ENCODE measurements at places on chromosomes 5 and 9.

GRCh38 chr5:4099386-4099785, 503.8 kb downstream of the IRX1 start:
- no peak for DNase-seq

DNA sequence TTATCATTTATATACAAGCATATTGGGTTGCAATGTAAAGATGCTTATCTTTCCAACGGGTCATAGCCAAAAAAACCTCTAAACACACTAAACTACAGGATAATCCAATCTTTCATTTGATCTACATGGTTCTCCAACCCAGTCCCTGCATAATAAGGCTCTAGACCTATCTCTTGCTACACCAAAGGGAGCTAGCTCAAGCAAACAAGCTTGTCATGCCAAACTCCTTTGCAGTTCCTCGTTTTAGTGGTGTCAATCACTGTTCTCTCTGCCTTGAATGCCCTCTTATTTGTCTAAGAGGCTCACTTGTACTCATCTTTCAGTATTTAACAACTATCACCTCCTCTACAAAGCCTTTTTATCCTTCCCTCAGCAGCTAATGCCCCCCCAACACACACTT, 5.6 kb downstream of the HOMER1 start:
- no peak for DNase-seq

DNA sequence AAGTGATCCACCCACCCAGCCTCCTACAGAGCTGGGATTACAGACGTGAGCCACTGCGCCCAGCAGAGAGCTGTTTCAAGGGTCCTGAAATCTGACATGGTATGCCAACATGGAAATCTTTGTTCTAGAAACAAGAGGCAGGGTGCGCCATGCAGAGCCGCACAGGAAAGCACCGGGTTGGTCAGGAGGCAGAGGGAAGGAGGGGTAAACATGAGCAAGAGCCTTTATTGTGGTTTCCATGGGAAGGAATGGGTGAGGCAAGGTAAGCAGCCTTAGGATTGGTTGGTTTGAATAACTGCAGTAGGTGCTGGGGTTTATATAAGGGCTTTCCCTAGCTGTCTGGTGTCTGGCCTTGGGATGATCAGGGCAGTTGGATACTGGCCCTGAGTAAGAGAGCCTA, 5.5 kb upstream of the EXOSC2 start:
- no peak for DNase-seq

GRCh38 chr5:1343315-1343751, 1.6 kb downstream of the CLPTM1L start:
- no peak for DNase-seq

DNA sequence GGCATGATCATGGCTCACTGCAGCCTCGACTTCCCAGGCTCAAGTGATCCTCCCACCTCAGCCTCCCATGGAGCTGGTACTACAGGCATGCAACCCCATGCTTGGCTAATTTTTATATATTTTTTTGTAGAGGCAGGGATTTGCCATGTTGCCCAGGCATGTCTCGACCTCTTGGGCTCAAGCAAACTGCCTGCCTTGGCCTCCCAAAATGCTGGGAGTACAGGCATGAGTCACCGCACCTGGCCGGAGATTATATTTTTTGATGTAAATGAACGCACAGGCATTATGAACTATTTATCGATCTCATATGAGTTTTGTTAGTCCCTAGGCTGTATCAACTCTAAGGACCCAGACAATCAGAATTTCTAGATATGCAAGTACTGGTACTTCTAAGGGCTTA, 25.5 kb upstream of the CEP120 start:
- no peak for DNase-seq

DNA sequence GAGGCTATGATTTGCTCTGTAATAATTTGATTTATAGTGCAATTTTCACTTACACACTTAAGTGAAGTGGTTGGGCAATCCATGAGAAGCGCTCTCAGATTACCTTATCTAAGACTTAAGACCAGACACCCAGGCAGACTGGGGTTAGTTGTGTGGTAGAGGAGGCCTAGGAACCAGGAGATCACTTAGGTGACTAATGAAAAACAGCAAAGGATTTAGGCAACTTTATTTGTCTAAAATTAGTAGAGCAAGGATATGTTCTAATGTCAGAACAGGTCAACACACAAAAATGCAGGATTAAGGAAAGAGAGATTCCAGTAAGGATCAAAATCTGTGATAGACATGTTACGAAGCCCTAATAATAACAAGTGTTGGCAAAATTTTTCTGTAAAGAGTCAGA, 913.8 kb downstream of the TLE1 start:
- no peak for DNase-seq

- DNase-seq = no peak
Observed at GRCh38 chr9:130284249-130284625, 18.7 kb downstream of the HMCN2 start.

DNA sequence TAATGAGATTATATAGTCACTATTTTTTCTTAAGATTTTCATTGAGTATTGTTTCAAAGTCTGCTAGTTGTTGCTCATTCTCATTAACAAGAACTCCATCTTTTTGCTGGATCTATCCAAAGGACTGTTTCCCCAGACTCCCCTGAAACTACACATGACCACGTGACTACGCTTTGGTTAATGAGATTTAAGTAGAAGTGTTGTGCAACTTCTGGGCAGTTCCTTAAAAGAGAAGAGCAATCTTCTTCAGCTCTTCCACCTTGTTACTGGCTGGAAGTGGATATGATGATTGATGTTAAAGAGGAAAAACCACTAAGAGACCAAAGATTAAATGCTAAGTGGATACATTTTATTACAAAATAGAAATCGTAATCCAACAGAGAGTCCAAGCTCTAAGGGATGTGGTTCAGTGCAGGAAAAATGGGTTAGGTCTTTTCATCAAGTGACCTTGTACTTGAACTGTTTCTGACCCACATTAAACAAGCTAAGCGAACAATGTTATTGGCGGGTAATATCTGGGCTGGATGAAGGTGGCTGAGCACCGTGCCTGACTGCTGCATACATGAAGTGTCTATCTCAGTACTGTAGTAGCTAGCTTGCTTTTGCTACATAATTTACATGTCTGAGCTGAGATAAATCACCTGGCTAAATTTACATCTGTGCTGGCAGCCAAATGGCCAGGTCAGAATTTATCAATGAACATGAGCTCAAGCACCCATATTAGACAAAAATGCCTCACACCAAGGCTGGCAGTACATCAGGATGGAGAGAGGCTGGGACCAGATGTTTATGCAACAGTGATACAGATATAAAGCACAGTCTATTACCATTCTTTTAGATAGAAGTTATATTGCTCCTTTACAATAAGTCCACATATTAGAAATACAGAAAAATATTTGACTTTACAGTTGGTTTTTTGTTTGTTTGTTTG, 7.5 kb upstream of the CTNNAL1 start:
- DNase-seq = no peak

DNA sequence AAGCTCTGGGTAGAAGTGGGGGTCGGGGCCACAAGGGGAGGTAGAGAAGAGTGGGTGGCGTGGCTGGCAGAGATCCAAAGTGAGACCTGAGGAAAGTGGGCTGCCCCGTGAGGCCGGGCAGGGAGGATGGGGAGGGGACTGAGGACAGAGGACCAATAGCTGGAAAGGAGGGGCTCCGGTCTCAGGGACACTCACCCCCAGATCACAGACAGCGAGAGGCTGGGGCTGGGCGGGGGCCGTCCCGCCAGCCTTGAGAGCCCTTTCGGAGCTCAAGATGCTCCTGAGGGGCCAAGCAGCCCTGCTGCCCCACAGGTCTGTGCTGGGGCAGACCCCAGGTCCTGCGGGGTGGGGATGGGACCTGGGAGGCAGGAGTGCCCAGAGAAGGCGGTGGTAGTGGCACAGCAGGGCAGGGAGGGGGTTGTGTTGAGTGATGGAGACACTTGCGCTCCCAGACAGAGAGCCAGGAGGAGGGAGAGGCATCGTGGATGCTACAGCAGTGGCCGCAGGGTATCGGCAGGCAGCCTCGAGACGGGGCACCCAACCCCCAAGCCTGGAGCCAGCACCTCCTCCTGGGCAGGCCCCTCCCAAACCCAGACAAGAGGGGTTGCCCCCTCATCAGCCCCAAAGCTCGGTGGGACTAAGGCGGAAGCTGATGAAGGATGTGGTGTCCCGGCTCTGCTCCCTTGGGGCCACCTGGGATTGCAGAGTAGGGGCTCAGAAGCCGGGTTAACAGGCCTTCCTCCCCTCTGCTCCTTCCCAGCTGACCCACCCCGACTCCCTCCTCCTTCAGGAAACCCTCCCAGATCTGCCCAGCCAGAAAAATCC, 3.4 kb downstream of the SARDH start:
- DNase-seq = no peak

GRCh38 chr9:27829621-27830020, 256.3 kb upstream of the C9orf72 start:
- no peak for DNase-seq

- DNase-seq = no peak
Observed at GRCh38 chr5:157390133-157390532, 69.9 kb upstream of the NIPAL4 start.

GRCh38 chr9:88590558-88591146, 55.7 kb downstream of the NXNL2 start:
- no peak for DNase-seq

GRCh38 chr5:170278611-170279458, 18.7 kb downstream of the LCP2 start:
- no peak for DNase-seq

- DNase-seq = no peak
Observed at GRCh38 chr5:33807771-33808170, 84.0 kb downstream of the ADAMTS12 start.

DNA sequence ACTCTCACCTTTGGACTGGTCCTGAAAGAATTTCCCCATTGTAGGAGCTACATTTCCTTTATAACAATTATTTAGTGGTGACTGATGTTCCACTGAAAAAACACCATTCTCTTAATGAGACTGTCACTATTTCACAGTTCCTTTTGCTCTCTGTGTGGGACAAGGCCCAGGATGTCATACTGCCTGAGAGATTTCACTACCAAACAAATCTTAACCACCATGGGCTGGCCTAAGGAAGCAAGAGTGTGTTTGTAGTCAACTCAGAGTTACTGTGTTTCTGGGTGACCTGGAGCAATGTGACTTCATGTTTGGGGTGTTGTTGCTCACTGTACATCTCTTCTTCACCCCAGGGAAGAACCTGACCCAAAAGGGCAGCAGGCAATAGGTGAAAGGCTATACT, 50.1 kb upstream of the ZNF608 start:
- DNase-seq = no peak

DNA sequence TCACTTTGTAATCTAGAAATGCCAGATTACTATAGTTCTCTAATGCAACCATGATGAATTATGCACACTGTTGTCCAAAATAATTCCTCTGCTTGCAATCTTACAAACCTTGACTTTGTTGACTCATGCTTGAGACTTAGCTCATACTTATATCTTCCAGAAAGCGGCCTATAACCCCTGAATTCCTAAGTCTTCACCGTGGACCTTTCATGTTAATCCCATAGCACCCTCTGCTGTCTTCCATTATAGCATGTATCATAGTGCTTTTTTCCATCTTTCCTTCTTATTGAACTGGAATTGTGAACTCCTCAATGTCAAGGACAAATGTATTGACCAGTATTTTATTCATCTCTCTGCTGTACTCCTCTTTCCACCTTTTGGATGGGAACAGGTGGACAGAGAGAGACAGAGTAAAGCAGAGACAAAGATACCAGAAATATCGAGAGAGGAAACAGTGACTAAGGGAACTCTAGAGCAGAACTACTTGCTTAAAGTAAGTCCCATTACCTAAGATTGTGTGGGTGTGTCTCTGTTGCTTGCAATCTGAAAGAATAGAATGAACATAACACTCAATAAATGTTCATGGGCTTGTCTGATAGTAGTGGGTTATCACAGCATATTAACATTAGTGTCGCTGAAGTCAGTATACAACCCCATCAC, 110.0 kb downstream of the LURAP1L start:
- no peak for DNase-seq

- no peak for DNase-seq
Observed at GRCh38 chr9:99353408-99353807, 131.3 kb downstream of the SEC61B start.

DNA sequence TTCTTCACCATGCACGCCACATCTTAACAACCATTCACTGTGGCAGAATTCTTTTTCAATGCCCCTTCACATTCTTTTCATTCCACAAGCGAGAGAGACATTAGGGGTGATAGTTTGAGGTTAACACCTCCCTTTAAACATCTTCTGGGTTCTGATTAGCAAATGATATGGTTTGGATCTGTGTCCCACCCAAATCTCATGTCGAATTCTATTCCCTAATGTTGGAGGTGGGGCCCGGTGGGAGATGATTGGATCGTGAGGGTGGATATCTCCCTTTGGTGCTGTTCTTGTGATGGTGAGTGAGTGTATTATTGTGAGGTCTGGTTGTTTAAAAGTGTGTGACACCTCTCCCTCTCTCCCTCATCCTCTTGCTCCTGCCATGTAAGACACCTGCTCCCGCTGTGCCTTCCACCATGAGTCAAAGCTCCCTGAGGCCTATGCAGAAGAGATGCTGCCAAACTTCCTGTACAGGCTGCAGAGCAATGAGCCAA, 46.1 kb upstream of the RAI14 start:
- DNase-seq = no peak

GRCh38 chr5:172871536-172871935, 37.5 kb downstream of the ERGIC1 start:
- no peak for DNase-seq

DNA sequence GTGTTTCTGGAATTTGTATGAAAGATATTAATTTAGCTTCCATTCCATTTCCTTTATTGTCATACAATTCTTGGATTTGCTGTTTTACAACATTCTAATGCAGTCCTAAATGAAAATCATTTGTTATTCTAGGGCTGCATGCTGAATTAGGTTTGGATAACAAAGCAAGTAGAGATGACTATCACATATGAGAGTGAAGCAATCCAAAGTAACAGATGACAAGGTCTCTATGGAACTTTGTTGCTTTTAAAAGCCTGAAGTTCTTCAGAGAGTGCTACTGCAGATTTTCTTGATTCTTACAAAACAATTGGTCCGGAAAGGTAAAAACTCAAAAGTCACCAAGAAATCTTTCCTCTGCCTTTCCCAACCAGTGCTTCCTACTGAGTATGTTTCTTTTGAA, 56.9 kb upstream of the VCAN start:
- no peak for DNase-seq

- DNase-seq = no peak
Observed at GRCh38 chr9:32427111-32427873, 42.8 kb downstream of the ACO1 start.

DNA sequence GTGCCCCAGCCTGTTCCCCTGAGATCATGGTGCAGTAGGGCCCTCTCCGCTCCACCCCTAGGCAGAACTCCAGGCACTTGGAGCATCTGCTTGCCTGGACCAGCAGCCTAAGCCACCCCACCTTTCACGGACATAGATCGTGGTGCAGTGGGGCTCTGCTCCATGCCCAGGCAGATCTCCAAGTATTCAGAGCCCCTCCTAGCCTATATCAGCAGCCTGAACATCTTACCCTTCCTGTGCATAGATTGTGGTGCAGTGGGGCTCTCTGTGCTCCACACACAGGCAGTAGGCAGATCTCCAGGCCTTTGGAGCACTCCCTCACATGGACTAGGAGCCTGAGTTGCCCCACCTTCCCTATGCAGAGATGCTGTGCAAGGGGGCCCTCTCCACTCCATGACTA, 103.0 kb downstream of the GLIS3 start:
- DNase-seq = no peak

DNA sequence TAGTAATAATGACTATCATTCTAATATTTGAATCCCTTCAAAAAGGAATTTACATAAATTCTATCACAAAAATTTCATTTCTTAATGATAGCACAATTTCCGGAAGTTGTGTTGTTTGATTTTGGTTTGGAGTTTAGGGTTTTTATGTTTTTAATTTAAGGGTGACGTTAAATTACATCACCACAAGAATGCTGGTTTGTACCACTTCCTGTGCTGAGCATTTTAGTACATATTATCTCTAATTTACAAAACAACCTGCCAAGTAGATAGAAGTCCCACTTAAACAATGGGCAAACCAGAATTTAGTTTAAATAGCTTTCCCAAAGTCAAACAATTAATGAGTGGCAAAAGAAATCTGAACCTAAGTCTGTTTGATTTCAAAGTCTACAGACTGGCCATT, 63.4 kb downstream of the DENND1A start:
- DNase-seq = no peak

Measured in C1 segment of cervical spinal cord (tissue), 14 donors.